ENCODE measurements at places on chromosomes 4 and X.

DNA sequence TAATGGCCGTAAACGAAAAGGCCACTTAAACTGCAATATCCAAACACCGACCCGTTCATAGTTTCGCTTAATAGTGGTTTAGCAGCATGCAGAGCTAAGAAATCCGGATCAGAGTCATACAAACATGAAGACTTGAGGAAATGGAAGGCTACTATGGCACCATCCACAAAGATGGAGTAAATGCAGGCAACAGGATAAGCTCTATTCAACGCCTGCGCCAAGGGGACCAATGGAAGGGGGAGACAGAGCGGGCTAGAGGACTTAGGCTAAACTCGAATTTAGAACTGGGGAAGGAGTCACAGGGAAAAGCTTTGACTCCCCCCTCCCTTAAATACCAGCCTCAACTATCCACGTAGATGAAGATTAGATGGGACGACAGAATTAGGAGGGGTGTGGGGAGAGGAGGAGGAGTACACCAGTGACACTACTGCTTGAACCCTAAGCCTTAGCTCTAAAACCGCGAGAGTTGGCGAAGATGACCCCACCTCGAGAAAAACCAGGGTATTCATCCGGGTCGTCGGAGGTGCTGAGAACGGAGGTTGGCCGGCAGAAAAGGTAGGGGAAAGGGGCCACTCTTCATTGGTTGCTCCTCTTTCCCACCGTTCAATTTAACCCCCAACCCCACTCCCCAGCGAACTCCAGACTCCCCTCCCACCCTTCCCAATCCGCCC, 3.5 kb downstream of the HUWE1 start:
- peak; percentile 19 for DNase-seq

DNA sequence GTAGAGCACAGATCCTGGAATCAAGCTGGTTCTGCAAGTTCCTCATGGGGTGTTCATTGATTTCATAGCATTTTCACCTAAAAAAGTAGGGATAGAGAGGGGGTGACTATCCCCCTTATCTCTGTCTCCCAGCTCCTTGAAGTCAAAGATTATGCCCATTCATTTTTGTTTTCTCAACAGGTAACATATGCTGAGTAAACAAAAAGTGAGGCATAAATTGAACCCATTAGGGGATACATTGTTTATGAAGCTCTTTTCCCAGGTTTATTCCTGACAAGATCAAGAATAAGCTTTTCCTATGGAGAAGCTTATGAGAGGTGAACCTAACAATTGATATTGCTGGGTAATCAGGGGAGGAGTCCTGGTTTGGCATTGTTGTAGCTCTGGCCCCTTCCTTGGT, 9.2 kb upstream of the ANAPC4 start:
- no peak for DNase-seq

- no peak for DNase-seq
Observed at GRCh38 chr4:87118421-87118820, 102.0 kb downstream of the KLHL8 start.

DNA sequence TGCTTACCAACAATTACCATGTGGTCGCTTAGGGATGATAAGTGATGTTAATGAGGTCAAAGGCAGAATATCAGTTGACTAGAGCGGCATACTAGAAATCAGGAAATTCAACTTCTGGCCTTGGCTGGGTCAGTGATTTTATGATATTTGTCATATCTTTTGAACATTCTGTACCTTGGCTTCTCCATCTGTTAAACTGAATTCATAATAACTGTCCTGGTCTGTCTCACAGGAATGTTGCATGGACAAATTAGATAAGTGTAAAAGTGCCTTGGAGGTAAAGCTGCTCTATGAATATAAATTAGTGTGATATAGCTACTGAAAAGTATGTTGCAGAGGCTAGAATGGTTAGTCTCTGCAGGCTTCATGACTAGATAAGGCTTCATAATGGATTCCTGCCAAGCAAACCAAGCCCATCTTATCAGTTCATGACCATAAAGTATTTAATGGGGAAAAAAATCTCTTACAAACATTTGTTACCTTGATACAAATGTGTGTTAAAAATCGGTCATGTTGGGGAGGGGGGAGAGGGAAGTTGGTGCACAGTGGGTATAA, 104.6 kb upstream of the BMPR1B start:
- no peak for DNase-seq

DNA sequence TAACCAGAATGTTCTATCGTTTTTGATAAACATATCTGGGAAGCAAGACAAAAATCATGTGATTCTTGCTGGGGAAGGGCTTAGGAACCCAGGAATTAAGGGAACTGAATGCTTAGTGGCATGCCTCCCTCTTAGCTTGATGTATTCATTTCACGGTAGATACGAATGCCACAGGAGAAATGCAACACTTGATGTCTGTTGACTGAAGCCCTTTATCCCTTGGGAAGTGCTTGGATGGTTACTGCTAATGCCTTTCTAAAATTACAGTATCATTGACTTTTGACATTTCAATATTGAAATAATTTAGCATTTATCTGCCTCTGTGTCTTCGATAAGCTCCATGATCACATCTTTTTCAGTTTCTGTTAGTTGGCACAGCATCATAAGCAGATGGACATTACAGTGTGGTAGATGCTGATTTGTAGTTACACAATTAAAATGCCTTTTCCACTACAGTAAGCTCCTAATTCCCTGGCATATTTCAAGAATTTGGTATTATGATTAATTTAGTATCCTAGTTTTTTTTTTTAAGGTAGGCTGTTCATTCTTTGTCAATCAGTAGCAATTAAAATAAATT, 226.7 kb downstream of the ARHGAP10 start:
- no peak for DNase-seq

DNA sequence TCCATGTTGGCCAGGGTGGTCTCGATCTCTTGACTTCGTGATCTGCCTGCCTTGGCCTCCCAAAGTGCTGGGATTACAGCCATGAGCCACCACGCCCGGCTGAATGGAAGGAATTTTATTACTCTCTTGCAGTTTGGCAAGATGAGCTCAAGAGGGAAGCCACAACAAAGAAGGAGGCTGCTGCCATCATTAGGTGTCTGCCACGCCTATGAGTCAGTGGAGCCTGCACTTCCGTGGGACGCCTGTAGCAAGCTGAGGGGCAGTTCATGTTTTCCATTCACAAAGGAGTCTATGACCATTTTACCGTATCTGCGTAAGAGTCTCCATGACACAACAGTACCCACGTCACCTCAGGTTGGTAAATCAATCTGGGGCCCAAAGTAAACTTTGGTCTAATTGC, 51.2 kb upstream of the CHRNA9 start:
- DNase-seq, result peak; percentile 88

DNA sequence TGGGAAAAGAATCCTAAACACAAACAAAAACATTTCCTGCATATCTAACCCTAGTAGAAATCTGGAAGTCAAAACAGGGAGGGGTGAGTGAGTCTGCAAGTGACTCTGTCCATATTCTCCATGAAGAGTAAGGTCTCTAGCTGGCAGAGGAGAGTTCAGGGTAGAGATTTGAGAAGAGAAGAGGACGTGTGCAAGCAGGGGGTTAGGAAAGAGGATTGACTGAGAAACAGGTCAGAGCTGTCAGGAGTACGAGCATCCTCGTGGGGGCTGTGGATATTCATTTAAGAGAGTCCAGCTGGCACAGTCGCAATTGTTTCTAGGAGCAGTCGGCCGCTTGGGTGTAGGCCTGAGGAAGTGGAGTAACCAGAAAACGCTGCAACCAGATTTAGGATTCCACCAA, 27.9 kb downstream of the PROM1 start:
- no peak for DNase-seq

DNA sequence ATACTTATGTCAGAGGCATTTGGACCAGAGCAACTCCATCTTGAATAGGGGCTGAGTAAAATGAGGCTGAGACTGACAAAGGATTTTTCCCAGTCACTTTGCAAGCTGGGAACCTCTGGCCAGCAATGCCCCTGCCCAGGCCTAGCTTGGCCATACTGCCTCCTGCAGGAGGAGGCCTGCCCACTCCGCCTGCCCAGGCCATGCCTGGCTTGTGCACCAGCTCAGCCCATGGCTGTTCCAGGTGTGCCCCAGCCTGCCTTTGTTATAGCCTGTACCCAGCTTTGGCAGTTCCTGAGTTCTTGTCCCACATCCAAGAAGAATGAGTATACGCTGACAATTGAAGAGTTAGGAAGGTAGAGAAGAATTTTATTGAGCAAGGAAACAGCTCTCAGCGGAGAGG, 176.1 kb downstream of the AASDH start:
- DNase-seq, result no peak

- peak; percentile 43 for DNase-seq
Observed at GRCh38 chrX:150569155-150569477, 695 bp downstream of the MTM1 start.

DNA sequence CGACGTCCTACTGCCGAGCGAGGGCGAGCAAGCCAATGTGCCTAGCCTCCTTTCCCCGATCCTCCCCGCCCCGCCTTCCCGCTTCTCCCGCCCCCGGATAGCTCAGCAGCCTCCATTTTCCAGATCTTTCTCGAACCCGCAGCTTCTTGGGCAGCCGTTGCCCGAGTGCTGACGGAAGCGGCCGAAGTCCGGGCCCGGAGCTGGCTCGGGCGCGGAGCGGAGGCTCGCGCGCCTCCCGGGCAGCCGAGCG, 172 bp upstream of the HSPA4L start:
- DNase-seq, result no peak

- no peak for DNase-seq
Observed at GRCh38 chrX:47683829-47684205, 24.8 kb upstream of the UXT start.

GRCh38 chr4:156778093-156778492, 193.5 kb downstream of the PDGFC start:
- DNase-seq, result no peak

DNA sequence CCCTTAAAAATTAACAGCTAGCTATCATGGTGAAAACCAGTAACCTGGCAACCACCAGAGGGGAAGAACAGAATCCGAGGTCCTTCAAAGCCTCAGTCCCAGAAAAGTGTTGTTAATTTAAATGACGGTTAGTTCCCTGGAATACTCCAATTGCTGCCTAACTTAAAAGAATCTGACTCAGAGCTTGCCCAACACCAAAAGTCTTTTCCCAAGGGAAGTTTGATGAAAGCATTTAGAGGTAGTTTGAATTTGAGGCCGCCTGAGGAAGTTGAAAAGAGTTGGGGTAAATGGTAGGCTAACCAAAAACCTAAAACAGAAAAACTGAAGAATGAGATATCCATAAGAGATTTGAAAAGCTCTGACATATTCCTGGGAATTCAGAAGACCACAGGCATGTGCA, 46.6 kb downstream of the IL13RA2 start:
- DNase-seq, result no peak

DNA sequence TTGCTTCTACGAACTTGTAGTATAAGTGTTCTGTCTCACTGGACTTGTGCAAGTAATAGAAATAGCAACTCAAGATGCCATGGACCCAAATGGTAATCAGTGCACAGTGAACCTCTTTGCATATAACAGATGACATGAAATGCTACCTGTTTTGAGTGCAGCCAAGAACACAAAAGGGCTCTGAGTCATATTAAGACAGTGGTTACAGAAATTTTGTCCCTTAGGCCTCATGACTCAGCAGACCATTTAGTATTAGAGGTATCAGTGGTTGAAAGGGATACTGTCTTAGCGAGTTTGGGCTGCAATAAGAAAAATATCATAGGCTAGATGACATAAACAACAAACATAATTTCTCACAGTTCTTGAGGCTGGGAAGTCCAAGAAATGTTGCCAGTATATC, 502.9 kb upstream of the PCDH10 start:
- DNase-seq, result no peak

GRCh38 chr4:53800741-53801140, 209.5 kb upstream of the LNX1 start:
- no peak for DNase-seq

- DNase-seq, result no peak
Observed at GRCh38 chr4:183589461-183590099, 69.4 kb downstream of the RWDD4 start.

- no peak for DNase-seq
Observed at GRCh38 chr4:10074767-10075105, 41.9 kb downstream of the WDR1 start.

- DNase-seq, result no peak
Observed at GRCh38 chr4:162154862-162155540, 8.8 kb downstream of the FSTL5 start.

- peak; percentile 11 for DNase-seq
Observed at GRCh38 chrX:119008110-119008744, 33.8 kb downstream of the LONRF3 start.
